ENCODE measurements at places on chromosomes 12 and 14.

DNA sequence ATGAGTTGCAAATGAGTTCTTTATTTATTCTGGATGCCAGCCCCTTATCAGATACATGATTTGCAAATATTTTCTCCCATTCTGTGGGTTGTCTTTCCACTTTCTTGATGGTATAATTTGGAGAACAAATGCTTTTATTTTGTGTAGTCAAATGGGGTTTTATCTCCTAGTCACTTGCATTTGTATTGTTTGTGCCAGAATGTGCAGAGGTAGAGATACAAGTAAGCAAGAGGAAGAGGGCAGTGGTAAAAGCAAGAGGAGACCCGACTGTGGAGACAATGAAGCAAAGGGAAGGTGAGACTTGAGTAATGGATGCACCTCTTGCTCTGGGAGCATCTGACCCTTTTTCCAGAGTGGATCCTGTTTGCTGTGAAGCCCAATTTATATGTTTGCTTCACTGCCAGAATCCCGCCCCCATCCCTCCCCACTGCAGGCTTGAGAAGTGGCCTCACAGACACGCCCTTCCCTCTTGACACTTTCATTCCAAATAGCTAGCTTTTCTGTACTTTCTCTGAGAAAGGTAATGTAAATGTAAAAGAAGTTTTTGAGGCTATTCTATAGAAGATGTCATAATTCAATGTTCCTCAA, 786 bp upstream of the PFKM start:
- DNase-seq = no peak

- DNase-seq = no peak
Observed at GRCh38 chr12:104761091-104761490, 197.0 kb downstream of the SLC41A2 start.

GRCh38 chr12:124411281-124411878, 116.5 kb downstream of the RFLNA start:
- DNase-seq = no peak

GRCh38 chr12:12327802-12328201, 22.2 kb downstream of the MANSC1 start:
- DNase-seq = no peak

DNA sequence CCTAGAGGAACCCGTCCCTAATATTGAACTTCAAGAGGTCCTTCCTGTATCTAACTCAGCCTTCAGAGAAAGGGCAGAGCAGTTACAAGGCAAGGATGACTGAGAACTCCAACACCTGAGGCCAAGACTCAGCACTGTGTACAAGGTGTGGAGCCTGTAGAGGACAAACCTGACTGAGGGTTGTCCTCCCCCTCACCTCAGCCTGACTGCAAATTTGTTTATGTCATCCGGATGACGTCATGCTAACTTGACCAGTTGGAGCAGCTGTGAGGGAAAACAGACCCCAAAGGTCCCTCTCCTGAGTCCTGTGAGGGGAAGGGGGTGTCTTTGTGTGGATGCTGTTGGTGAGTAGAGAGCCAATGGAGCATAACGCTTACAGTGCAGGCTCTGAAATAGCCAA, 4.3 kb downstream of the CRACR2A start:
- DNase-seq = no peak

- no peak for DNase-seq
Observed at GRCh38 chr14:51954657-51955056, 34.7 kb upstream of the RTRAF start.

DNA sequence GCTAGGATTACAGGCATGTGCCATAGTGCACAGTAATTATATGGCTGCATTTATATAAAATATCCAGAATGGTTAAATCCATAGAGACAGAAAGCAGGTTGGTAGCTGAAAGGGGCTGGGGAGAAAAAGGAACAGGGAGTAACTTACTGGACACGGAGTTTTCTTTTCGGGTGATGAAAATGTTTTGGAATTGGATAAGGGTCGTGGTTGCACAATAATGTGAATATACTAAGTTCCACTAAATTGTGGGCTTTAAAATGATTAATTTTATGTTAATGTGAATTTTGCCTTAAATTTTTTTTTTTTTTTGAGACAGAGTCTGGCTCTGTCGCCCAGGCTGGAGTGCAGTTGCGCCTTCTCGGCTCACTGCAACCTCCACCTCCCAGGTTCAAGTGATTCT, 70.1 kb upstream of the BDKRB2 start:
- DNase-seq = no peak

DNA sequence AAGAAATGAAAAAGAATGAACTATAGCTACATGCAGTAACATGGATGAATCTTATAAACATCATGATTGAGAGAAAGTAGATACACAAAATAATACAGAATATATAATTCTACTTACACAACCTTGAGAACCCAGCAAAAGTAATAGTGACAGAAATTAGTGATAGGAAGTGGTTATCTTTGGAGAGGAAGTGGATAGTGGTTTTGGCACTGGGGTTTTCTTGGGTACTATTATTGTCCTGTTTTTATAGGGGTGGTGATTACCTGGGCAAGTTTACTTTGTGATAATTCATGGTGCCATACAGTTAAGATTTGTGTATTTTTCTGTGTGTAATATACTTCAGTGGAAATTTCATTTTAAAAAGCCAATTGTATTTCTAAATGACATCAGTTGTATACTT, 352.7 kb downstream of the AEBP2 start:
- DNase-seq = no peak

Data from renal cortex interstitium (tissue), 15 donors.